ENCODE measurements at places on chromosomes 4 and X. TPM values are rescaled to one million over a fixed set of nuclear protein-coding genes. Genes with fewer than 3 reads are reported as not detected.

The IL1RAPL1 gene
- not detected for total RNA-seq

DNA sequence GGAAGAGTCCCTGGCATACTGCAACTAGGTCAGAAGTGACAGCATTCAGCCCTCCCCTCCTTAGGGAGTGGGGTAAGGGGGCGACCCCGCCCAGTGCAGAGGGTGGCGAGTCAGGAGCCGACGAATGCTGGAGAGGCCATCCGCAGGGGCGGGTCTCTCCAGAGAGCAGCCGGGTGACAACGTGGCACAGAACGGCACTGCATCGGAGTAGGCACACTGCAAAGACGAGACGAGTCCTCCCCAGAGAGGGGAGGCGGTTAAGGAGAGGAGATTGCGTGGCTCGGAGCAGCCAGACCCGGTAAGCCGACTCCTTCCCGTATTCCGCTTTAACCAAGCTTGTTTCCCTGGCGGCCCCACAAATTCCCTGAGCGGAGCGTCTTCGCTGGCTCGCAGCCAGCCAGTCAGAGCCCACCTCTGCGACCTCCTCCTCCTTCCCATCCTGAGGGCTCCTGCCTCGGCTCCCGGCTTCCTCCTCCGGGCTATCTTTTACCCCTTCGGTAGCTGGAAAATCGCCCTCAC, 54.9 kb downstream of the LINC00632 start:
- no peak for DNase-seq

The MPC1L gene
- total RNA-seq = not detected

The ARR3 gene
- not detected for total RNA-seq

GRCh38 chrX:35380808-35381700, 417.1 kb upstream of the MAGEB16 start:
- peak; percentile 12 for DNase-seq

DNA sequence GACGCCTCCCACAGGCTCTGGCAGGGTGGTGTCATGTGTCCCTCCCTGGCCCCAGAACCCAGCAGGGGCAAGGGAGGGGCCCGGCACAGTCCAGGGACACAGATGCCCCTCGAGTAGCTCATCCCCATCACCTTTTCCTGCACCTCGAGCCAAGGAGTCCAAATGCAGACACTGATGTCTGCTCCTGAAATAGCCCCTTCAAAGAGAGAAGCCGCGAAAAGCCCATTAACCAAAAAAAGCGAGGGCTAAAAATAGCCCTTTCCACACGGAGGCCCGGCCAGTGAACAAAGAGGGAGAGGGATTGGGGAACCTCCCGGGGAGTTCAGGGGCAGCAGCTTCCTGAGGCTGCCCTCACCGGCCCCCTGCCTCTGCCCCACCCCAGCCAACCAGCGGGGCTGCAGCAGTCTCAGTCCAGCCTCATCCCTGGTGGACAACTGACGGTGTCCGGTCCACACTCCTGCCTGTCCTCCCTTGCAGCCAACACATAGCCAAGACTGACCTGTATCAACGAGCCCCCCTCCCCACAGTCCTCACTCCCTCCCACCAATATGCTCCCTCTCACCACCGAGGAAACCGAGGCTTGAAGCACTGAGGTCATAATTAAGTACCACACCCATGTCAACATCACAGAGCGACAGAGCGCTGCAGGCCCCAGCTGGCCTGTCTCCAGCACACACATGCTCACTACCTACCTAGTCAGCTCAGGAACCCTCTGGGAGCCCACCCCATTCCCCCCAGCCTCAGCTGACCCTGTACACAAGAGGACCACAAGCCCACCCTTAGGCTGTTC, 23.9 kb downstream of the WDR1 start:
- no peak for DNase-seq

DNA sequence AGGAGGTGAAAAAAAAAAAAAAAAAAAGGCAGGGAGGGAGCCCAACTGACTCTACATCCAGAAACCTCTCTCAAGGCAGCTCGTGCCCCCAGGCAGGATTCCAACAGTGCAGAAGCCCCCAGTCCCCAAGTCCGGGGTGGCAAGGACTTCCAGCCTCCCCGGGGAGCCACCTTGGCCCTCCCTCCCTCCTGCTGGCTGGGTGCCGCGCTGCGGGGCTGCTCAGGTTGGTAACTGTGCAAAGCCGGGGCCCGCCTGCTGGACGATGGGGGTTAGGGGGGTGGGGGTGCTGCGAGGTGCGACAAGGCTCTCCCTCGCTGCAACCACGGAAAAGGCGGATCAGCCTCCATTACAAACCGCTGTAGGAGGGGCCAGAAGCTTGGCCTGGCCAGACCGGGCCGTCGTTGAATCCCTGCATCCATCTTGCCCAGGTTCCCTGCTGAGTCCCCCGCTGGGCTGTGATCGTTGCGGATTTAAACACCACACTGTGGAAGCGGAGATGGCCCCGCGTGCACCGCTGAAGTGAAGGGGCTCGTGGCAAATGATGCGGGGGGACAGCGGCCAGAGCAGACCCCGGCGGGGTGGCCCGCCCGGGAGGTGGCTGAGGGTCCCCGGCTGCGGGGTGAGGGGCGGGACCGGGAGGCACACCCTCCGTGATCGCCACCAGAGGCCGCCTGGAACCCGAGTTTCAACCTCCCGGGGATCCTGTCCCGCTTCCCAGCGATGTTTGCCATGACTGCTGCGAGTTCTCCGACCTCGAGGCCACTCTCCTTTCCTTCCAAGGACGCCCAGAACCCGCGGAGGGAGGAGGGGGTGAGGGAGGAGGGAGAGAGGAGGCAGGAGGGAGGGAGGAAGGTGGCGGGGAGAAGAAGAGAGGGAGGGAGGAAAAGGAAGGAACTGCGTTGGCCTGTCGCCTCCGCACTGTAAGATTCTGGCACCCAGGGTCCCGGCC, 58.0 kb upstream of the DDX3X start:
- no peak for DNase-seq

DNA sequence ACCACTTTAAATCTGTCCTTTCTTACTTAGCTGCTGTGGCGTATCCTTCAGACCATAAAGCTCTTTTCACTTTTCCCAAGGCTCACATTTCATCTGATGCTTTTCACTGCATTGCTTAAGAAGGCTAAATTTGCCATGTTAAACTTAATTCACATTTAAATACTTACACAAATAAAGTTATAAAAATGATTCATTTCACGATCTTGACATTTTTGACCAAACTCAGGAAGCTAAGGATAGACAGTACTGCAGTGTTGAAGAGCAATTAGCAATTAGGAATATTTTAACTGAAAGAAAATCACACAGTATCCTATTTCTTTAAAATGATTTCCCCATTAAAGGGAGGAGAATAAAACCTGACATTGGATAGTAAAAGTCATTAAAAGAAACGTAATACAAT, 1038.6 kb downstream of the STPG2 start:
- no peak for DNase-seq

The CCDC110 gene
- total RNA-seq = 0.07 TPM

The FRMPD4 gene
- 0.06 TPM for total RNA-seq

GRCh38 chr4:84790769-84791565, 175.5 kb downstream of the WDFY3 start:
- DNase-seq = no peak

The TCEANC gene
- total RNA-seq = 0.29 TPM

GRCh38 chrX:155514225-155514624, 55.8 kb upstream of the F8A3 start:
- no peak for DNase-seq

The NRK gene
- total RNA-seq = 19.3 TPM

DNA sequence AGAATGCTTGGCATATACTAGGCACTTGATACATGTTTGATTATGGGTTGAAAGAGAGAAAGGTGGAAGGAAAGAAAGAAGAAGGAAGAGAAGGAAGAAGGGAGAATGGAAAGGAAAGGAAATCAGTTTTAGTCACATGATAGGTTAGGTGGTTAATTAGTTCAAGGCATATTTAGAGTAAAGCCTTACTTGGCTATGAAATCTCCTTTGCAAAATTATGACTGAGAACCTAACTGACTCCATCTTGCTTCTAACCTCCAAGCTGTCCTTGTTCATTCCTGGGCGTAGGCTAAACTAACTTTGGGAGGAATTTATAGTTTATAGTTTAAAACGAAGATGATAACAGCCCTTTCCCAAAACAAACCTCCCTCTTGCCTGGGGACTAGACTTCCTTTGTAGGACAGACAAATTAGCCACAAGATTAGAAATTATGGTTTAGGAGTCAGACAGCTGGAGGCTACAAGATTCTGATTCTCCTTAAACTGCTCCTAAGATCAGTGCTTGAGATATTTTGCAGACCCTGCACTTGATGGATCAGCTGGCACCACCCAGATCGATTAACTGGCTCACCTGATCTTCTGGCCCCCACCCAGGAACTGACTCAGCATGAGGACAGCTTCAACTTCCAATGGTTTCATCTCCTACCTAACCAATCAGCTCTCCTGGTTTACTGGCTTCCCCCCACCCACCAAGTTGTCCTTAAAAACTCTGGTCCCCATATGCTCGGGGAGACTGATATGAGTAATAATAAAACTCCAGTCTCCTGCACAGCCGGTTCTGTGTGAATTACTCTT, 55.0 kb downstream of the TXK start:
- no peak for DNase-seq

- no peak for DNase-seq
Measured at GRCh38 chr4:39085891-39086290, 23.9 kb downstream of the KLHL5 start.

DNA sequence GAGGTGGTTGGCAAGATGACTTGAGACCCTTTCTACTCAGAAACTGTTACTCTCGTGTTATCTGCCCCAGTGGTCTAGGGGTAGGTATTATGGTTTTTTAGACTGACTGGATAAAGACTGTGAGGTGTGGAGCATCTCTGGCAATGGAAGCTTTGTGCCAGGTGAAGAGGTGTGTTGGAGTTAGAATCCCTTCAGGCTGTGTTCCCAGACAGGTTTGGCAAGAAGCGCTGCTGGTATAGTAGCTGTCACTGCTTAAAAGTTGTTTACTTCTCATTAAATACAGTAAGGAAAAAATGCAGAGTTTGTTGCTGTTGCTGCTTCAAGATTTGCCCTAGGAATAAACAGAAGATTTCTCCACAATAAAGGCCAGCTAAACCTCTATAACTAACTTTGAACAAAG, 35.3 kb downstream of the AREG start:
- no peak for DNase-seq
